ENCODE measurements at places on chromosomes 1 and 21.

DNA sequence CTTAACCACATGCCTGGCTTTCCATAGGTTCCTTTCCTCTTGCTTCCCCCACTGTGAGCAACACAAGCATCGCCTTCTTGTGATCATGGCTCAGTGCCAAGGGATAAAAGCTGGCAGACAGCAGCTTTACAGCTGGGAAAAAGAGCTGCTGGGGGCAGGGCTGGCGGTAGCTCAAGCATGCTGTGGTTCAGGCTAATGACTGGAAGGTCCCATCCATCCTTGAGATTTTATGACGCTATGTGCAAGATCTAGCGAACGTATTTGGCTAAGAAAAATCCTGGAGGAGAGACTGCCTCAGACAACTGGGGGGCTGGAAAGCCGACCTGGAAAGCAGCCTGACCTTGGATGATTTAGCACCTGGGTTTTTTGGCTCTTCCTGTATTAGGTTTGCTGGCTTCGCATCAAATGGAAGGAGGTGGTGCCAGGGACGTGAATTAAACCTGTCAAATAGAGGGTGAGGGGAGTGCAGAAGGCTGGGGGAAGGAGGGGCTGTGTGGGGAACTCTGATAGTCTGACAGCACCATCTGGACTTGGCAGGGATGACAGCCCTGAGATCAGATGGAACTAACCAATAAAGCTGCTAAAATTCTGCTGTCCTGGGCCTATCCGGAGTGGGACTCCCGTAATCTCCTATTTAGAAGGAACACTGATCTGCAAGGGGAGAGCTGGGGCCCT, 34.8 kb downstream of the ZMYND12 start:
- no peak for DNase-seq

DNA sequence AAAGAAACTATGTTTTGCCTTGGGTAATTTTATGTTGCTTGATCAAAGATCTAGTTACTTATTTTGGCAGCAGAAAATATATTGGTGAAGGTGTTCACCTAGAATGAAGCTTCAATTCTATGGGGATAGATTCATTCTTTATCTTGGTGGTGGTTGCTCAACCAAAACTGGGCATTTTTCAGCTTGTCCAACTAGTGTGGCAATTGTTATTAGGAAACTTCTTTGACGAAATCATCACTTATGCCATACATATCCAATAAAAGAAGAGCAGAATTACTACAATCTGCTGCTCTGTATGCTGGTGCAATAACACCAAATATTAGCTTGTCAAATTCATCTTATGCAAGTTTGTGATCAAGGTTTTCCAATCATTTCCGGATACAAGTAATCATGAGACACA, 26.8 kb upstream of the TMPRSS15 start:
- DNase-seq, result no peak

DNA sequence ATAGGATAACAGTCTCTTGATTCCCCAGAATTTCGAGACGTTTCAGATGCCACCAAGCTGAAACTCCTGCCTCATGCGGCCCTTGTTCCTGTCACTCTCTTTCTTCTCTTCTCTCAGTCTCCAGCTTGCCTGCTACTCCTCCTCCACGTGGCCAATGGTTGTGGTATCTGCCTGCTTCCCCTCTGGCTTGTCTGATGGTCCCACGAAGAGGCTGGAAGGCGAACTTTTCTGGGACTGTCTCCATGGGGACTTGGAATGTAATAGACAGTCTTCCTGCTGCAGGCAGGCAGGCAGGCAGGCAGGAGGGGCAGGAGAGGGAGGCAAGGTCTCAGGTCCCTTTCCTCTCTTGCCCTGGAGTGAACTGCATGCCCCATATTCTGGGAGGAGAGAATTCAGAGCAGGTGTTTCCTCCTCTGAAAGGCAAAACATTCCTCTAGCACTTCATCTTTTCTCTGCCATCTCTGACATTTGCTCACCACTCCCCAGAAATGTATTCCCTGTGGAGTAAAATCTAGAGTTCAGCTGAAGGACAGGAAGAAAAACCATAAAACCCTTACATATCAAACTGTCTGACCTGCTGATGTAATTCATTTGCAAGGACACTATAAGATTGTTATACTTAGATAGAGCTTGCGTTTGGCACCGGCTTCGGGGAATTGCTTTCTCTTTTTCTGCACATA, 64.1 kb upstream of the GNG12 start:
- DNase-seq, result no peak

- no peak for DNase-seq
Measured at GRCh38 chr1:66526036-66526435, 7.9 kb upstream of the SGIP1 start.

DNA sequence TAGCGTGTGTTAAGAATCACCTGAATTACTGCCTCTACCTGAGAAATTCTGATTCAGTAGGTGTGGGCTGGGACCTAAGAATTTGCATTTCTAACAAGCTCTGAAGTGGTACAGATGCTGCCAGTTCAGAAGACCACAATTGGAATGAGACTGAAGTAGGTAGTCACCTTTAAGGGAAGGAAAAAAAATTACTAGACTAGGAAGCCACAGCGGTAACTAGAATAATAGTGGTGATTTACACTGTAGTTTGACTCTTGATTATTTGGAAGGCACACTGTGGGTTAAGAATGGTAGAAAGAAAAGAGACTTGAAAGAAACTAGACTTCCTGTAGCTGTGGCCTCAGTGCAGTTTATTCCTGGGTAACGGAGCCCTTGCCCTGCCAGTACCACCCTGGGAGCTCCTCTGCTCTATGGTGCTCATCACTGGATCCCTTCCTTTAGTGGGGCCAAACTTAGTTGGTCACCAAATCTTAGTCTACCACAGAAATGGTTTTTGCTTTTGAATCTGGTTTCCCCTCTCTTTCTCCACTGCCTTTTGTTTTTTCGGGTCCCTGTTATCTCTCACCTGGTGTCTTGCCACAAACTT, 43.6 kb downstream of the ARID1A start:
- no peak for DNase-seq

DNA sequence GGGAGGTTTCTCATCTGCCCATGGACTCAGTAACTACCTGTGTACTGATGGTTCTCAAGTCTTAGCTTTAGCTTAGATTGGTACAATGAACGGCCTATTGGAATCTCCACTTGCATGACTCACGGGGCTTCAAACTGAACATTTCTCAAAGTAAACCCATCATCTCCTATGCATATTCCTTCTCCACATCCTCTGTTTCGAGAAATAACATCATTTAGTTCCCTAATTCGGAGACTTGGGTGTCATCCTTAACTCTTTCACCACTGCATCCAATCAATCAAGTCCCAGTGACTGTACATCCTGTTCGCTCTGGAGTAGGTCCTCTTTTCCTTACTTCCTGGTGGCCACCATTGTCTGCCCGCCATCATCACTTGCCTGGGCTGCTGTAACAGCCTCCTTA, 55.8 kb downstream of the LGR6 start:
- no peak for DNase-seq

DNA sequence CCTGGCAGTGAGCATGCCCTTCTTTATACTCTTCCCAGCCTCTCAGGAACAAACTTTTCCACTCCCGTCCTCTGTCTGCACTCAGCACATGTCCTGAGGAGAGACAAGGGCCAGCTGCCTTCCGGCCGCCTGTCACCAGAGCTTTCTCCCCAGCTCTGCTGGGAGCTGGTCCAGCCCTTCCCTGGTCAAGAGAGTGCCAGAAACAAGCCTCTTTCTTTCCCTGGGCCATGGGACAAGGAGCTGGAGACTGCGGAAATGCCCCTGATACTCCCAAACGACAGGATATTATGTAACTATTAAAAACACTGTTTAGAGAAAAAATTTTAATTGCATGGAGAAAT, 10.4 kb downstream of the LAMB3 start:
- no peak for DNase-seq

DNA sequence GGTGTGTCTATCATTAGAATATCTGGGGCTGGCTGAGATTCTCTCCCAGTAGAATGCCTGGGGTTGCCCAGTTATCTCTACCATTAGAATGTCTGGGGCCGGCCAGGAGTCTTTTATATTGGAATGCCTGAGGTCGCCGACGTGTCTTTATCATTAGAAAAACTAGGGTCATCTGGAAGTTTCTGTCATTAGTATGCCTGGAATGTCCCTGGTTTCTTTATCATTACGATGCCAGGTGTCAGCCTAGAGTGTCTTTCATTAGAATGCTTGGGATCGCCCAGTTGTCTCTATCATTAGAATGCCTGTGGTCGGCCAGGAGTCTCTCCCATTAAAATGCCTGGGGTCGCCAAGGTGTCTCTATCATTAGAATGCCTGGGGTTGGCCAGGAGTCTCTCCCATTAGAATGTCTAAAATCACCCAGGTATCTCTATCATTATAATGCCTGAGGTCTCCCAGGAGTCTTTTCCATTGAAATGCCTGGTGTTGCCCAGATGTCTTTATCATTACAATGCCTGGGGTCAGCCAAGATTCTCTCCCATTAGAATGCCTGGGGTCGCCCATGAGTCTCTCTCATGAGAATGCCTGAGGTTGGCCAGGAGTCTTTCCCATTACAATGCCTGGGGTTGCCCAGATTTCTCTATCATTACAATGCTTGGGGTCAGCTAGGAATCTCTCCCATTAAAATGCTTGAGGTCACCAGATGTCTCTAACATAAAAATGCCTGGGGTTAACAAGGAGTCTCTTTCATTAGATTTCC, 53.2 kb downstream of the RNF187 start:
- DNase-seq, result no peak

DNA sequence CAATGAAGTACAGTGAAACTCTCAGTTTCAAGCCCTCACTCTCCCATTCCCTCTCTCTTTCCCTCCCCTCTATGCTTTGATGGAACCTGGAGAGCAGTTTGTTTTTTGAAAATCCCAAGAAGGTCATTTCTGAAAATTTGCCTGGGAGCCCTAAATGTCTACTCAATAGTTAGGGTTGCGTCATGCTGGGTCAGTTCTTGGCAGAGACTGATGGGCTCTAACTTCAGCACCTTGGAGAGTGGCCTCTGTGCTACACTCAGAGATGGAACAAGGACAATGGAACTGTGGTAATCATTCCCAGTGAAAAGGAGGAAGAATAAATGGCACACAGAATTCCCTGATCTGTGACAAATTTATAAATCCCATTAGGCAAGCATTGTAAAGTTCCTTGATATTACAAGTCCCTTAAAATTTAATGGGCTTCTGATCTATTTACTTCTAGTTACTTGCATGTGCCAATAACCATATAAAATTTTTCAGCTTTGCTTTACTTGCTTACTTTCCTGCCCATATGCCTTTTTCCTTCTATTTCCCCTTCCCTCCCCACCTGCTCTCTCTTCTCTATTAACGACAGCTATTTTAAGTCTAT, 182.9 kb upstream of the KCND3 start:
- no peak for DNase-seq
